Tibial nerve (tissue), 4 donors: ENCODE measurements at places on chromosomes 4 and X.

DNA sequence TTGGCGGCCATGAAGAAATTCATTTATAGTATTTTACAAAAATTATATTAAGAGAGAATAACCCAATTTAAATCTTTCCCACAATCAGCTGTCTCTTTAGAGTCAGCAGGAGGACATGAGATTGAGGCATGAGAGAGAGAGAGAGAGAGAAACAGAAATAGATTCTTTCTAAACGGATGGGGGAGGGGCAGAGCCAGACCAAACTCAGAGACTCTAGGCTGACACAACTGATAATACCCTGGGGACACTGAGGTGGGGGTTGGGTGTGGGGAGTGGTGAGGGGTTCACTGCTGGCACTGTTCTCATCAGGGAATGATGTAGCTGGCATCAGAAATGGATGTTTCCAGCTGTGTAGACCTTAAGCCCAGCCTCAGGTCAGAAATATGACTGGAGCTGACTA is 20.5 kb upstream of the HOPX start:
- DNase-seq = no peak

DNA sequence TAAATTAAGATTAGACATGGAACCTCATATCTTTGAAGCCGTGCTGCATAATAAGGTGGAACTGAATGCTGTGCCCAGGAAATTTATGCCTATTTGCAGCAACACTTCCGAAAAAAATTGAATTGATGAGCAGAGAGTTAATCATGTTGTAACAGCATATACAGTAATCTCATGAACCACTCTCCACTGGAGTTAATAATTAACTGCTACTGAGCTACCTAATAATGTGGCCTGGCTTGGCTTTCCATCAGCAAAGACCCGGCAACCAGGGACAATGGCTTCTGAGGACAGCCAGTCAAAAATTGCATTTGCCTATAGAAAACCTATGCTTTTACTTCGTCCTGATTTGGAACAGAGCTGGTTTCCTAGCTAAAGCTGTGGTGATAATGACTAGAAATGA is 63.8 kb upstream of the GATB start:
- DNase-seq = no peak

- no peak for DNase-seq
Measured at GRCh38 chr4:2796849-2797544, 4.1 kb downstream of the SH3BP2 start.

DNA sequence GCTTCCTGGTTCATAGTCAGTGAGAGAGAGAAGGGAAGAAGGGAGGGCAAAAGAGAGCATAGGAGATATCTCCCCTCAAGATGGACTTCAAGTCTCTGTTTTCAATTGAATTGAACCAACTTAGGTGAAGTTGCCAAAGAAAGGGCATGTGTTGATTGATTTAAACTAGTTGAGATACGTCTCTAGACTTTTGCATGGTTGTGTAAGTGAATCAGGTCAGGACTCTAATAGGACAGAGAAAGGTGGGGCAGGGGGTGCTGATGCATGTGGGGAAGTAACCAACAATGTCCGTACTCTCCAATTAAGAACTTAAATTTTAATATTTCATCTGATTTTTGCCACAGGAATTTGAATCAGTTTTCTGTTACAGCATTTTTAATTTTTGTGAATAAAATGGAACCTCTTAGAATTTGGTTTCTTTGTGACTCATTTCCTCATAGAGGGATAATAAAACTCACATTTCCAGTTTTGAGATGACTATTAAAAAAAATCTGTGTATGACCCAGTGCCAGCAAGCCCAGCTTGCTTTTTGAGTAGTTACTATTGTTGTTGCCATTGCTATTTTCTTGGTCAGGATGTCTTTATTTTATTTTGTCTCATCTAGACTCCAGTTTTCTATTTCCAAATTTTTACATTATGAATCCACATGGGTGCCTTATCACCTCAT is 37.3 kb downstream of the SLIT2 start:
- DNase-seq = no peak

GRCh38 chr4:6926081-6926480 is 16.5 kb downstream of the TBC1D14 start:
- no peak for DNase-seq

DNA sequence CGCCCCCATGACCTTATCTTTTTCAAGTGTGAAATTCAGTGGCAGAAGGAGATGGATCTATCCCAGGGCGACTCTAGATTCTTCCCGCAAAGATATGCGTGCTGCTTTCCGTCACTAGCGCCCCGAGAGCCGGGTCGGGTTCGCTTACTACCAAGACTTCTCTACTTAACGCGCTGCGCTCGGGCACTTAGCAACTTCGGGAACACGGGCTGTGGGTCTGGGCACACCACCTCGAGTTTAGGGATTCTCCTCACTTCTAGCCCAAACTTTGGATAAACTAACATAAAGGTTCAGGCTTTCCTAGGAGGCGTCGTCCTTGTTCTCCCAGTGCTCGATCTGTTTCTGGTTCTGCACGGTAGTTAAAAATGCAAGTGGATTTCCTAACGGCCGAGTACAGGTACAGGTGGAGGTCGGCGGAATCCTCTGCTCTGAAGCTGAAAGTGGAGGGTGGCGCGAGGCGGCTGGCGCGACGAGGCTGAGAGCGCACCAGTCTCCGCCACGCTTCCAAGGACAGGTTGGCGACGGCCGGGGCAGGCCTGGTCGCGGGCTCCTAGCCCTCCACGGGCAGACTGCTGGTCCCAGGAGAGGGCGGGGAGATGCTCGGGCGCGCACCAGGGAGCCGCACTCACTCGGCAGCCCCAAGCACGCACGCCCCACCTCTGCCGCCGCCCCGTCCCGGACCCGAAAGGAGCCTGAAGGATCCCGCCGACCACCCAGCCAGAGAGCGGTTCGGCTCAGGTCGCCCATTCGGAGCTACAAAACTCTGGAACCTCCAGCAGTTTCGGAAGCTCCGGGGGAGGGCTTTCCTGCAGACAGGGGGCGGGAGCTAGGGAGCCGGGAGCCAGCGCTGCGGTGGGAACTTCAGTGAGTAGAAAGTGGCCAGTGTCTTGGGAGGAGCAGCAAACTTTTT is 100.8 kb upstream of the TENM3 start:
- no peak for DNase-seq

GRCh38 chrX:111071542-111072277 is 24.3 kb upstream of the PAK3 start:
- no peak for DNase-seq

DNA sequence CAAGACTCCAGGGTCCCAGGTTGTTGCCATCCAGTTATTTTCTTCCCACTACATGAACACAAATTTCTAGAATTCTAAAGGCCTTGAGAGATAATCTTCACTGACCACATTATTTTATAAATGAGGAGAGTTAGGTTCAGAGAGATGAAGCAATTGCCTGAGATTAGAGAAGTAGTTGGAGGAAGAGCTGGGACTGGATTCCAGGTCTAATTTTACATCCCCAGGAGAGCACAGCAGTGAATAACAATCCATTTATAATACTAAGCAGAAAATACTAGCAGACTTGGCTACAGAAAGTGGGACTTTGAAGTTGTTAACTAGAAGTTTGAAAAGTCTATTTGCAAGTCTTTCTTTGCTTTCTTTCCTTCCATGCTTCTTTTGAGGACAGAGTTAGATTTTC is 231.3 kb upstream of the S100G start:
- DNase-seq = no peak
